ENCODE measurements at places on chromosomes 13 and 19.

DNA sequence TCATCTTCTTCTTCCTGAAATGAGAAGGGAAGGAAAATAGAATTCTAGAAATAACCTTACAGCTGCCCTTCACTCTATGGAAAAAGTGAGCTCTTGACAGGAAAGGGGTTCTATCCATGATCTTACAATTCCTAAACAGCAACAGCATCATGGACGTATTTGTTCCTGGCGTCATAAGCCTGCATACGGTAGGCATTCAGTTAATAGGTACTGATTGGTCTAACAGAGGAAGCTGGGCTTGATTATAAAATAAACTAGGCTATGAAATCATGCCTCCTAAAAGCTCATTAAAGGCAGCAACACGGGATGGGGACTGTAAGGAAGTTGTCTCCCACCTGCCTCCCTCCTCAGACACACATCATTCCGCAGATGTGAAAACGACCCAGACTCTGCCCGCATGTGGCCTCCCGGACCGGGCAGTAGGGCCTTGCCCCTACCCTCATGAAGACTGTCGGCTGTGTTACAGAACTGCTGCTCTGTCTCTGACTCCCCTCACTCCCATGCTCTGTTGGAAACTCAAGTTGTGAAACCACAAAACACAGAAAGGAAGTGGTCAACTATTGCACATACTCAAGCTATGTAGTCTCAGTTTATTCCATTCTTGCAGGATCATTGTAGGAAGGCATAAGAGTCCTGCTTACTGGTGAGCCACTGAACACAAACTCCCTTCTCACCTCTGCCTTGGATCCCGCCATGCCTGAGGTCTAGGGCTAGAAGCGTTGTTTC is 129.8 kb downstream of the DLEU7 start:
- DNase-seq = no peak

- no peak for DNase-seq
Measured at GRCh38 chr19:48244281-48244680, 11.4 kb downstream of the CARD8 start.

- no peak for DNase-seq
Measured at GRCh38 chr13:26517936-26518335, 39.5 kb upstream of the WASF3 start.

DNA sequence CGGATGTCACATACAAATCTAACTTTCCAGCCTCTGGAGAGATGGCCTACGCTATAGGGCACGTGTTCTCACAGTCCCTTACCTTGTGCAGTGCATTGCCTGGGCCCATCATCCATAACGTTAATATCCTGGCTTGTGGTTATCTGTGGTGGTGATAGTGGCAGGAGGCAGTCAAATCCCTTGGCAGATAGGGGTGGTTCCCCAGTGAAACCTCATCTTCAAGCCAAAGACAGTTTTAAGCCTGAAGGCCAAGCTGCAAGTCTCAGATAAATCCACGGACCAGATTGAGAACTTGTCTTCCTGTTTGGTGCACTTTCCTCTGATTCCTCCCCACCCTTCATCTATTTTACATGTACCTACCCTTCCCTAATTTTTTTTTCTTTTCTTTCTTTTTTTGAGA is 4.3 kb upstream of the FBXO17 start:
- DNase-seq = no peak

DNA sequence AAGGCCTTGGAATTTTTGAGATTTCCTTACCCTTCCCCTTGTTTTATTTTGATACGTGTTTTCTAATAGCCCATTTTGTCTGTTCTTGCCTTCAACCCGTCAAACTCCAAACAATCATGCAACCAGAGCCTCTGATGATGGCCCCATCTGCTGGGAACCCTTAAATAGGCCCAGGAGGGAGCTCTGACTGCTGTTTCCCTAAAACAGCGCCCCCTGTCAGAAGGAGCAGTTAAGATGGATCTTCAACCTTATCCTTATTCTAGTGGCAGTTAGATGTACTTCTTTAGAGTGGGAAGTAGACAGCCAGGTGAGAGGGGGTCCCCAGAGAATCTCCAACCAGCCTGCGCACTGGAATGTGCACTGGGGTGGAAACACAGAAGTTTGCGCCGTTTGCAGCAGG is 1031.0 kb upstream of the PCDH9 start:
- no peak for DNase-seq

GRCh38 chr13:44401577-44401976 is 28.0 kb downstream of the SERP2 start:
- DNase-seq = no peak

DNA sequence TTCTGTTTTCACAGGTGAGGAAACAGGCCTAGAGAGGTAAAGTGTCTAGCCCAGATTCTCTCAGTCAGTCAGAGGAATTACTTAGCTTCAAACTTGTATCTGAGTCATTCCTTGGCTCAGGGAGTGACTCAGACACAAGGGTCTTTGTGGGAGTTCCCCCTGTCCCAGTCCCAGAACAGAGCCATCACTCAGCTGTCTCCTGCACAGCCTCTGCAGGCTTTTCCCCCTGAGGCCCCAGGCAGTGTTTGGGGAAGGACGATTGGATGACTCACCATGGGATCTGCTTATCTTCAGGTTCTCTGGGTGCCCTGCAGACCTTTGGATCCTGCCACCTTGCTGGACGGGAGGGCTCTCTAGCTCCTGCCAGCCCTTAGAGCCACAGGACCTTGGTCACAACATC is 13.2 kb downstream of the ZNF793 start:
- DNase-seq = no peak

GRCh38 chr19:7507884-7508283 is 8.0 kb upstream of the ZNF358 start:
- no peak for DNase-seq
